Activated naive CD4-positive, alpha-beta T cell treated with anti-CD3 and anti-CD28 coated beads, Interleukin-2, amount 50 U/mL, for 72 hours (primary cell): ENCODE measurements at places on chromosomes 5 and 9. TPM values are rescaled to one million over a fixed set of nuclear protein-coding genes. Genes with fewer than 3 reads are reported as not detected.

GRCh38 chr9:82126256-82126655 lies 137.7 kb downstream of the SPATA31D1 start:
- DNase-seq = no peak

DNA sequence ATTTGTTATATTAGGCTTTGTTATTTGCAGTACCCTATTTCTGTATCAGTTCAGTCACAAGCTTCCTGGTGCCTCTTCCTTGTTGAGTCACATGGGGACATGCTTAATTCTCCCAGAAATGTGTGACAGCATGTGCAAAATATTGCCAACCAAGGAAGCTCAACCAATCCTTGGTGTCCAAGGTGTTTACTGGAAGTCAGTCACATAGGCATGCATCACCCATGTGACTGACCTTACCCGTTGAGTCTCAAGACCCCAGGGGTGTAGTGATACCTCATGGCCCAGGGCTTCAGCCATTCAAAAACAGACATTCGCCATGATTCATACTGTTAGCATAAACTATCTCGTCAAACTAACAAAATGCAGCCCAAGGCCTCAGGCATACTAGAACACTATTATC lies 9.3 kb upstream of the ANKDD1B start:
- no peak for DNase-seq

- DNase-seq = no peak
These were observed 279.9 kb upstream of the COX7C start for GRCh38 chr5:86337667-86338460.

DNA sequence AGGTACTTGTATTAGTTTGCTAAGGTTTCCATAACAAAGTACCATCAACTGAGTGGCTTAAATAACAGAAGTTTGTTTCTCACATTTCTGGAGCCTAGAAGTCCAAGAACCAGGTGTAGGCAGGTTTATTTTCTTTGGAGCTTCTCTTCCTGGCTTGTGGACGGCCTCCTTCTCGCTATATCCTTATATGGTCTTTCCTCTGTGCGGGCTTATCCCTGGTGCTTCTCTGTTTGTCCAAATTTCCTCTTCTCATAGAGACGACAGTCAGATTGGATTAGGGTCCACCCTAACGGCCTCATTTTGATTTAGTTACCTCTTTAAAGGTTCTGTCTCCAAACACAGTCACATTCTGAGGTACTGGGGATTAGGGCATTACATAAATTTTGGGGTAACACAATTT lies 88.3 kb downstream of the RMI1 start:
- DNase-seq = no peak

GRCh38 chr5:54828151-54828550 lies 157.2 kb downstream of the ESM1 start:
- DNase-seq = no peak

- no peak for DNase-seq
These were observed 13.9 kb downstream of the RAI14 start for GRCh38 chr5:34669931-34670516.

DNA sequence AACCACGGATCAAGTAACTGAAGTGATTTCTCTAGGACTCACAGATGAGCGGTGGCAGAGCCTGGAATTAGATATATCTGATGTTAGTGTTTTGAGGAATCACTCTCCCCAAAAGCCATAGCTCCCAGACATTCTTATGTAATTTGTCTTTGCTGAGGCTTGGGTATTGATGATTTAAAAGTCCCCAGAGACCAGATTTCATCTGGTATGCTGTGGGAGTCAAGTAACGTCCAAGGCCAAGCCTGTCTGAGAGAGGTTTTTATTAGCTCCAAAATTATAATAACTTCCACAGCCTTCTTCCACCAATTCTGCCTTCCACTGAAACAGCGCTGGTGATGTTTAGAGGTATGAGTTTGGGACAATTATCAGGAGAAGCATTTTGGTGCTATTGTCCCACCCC lies 21.3 kb upstream of the KCNIP1 start:
- no peak for DNase-seq

GRCh38 chr9:109403116-109403515 lies 82.3 kb upstream of the EPB41L4B start:
- no peak for DNase-seq

DNA sequence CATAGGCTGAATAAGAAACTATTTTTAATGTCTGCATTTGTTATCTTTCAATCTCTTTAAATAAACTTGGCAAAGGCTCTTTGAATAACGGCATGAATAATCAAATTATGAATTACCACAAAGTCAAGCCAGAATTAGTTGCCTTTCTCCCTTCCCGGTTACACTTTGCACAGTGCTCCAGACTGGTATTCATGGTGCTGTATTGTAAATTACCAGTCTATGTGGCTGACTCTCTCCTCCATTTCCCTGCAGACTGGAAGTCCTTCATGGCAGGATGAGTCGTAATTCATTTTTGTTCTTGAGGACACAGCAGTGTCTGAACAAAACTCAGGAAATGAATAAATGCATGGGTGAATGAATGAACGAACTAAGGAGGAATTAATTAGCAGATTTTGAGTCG lies 142.9 kb downstream of the GNA14 start:
- DNase-seq = no peak

GRCh38 chr9:86697213-86697612 lies 250.1 kb downstream of the GAS1 start:
- DNase-seq = no peak

DNA sequence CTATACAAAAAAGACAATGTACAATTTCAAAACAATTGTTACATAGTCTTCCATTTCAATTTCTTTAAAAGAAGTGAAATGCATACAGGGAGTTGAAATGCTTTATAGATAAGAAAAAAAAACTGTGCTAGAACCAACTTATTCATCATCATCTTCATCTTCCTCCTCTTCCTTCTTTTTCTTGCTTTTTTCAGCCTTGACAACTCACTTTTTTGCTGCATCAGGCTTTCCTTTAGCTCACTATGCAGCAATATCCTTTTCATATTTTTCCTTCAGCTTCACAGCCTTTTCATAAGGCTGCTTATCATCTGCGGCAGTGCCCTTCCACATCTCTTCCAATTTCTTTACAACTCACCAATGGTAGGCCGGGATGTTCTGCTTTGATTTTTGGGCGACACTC lies 4.4 kb downstream of the LHFPL2 start:
- no peak for DNase-seq

GRCh38 chr9:136083558-136084062 lies 11.5 kb downstream of the NACC2 start:
- no peak for DNase-seq

- DNase-seq = no peak
These were observed 96.0 kb downstream of the GPR21 start for GRCh38 chr9:123129423-123129822.

DNA sequence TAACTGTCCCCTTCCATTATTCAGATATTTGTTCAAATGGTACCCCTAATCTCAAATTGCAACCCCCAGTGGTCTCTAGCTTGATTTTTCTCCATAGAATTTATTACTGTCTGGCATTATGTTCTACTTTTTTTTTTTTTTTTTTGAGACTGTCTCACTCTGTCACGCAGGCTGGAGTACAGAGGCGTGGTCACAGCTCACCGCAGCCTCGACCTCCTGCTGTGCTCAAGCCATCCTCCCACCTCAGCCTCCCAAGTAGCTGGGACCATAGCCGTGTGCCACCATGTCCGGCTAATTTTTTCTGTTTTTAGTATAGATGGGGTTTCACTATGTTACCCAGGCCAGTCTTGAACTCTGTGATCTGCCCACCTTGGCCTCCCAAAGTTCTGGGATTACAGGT lies 2.0 kb upstream of the REEP5 start:
- DNase-seq = no peak

DNA sequence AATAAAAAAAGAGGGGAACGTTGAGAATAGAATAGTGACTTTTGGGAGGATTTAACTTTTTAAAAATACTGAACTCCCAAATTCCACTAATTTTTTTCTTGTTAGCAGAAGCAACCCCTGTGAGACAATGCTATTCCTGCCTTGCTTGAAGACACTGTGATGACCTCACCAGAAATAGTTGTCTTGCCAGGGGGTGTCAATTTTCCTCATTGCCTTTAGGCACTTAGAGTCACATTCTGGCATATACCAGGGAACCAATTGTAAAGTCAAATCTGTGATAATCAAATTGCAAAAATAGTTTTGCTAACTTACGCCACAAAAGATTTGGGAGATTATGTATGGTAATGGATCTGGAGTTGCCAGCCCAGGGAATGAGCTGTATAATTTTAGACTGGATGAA lies 42.8 kb upstream of the RPS23 start:
- no peak for DNase-seq

GRCh38 chr5:156971848-156972525 lies 9.0 kb upstream of the TIMD4 start:
- DNase-seq = no peak

GRCh38 chr5:16980983-16981382 lies 44.9 kb upstream of the MYO10 start:
- no peak for DNase-seq

GRCh38 chr5:91957666-91958065 lies 574.5 kb upstream of the ARRDC3 start:
- DNase-seq = no peak

DNA sequence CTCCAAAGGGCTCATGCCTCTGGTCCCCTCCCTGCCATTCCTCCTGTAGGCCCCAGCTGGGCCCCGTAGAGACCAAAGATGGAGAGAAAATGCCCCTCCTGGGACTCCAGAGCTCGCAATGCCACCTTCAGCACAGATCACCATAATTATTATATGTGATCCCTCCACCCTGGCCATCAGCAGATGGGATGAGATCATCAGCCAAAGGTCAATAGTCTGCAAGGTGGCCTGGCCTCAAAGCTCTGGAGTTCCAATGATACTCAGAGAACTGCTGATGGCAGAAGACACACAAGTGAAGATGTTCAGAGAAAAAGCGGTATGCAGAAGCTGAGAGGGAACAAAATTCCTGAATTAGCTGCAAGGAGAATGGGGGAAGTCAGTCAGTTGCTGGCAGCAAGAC lies 5.0 kb downstream of the RPP25L start:
- DNase-seq = no peak

DNA sequence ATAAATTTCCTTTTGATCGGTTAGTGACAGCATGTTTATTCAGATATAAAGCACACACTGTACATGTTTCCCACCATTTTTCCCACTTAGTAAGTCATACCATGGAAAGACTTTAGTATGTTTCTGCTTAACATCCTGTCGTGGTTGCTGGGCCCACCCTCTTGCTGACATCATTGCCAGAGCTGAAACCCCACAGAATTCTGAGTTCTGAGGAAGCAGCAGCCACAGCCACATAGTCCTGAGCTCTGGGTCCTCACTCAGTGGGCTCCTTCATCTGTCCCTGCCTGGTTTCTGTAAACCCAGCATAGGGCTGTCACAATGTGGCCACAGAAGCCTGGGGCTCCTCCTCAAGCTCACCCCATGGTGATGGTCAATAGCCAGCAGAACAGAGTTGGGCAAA lies 441.5 kb downstream of the ENC1 start:
- no peak for DNase-seq

GRCh38 chr9:86598411-86599239 lies 244.4 kb upstream of the TUT7 start:
- no peak for DNase-seq

GRCh38 chr9:526904-527591 lies 312.4 kb downstream of the DOCK8 start:
- DNase-seq = no peak

GRCh38 chr5:140400730-140401361 lies 787 bp upstream of the ANKHD1 start:
- peak; percentile 93 for DNase-seq

DNA sequence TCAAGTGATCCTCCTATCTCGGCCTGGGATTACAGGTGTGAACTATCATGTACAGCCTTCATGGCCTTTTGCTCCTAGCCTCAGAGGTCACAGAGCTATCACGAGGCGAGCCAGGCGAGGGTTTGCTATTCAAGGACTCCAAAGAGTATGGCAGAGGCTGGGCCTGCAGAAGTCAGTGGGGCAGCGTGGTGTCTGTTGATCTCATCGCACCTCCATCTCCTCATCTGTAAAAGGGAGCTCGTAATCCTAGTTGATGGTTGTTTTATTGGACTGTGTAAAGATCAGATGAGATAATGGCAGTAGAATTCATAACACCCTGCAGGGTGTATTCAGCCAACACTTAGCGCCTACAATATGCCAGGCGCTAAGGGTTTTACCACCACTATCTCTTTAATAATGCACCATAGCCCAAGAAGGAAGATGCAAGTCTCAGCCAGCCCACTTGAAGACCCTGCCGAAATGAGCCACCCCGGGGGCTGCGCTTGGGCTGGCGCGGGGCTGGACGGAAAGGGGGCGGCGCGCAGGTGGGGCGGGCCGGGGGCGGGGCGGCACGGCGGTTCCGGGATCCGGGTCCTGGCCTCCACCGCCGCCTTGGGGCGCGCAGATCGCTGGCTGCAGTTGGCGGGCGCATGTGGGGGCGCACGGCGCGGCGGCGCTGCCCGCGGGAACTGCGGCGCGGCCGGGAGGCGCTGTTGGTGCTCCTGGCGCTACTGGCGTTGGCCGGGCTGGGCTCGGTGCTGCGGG lies at the start of gene GALNT12:
Gene GALNT12, plus strand, starts transcription at position 601 of the 744 bp plus-strand sequence. Its CDS starts 29 bp downstream, at position 630.
- DNase-seq = peak; percentile 53

- no peak for DNase-seq
These were observed 65.6 kb upstream of the TRIO start for GRCh38 chr5:14077501-14077900.

- no peak for DNase-seq
These were observed 5.5 kb downstream of the FANCC start for GRCh38 chr9:95311961-95312360.

- no peak for DNase-seq
These were observed 122.6 kb downstream of the ISOC1 start for GRCh38 chr5:129217179-129217578.

GRCh38 chr5:175116466-175117048 lies 327.4 kb downstream of the DRD1 start:
- DNase-seq = no peak

- DNase-seq = no peak
These were observed 40.2 kb downstream of the RXRA start for GRCh38 chr9:134366223-134367031.

DNA sequence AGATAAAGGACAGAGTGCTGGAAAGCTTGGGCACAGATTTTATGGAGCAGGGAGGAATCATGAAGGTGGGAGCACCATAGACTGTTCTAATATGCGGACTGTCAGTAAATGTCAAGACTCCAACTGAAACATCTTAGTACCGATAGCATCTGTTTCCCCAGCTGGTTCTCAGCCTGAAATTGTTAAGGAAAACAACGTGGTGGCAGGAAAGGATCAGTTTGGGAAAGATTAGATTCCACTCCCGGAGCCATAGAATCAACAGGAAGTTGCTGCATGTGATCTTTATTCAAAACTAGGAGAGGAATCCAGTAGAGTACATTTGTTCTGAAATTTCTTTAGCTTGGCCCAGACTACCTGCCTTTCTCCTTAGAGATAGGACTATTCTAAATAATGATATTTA lies 559.1 kb downstream of the CSNK1G3 start:
- DNase-seq = no peak

IL7R gene
- 314 TPM for total RNA-seq

YIPF5 gene
- 47.8 TPM for total RNA-seq

KCNN2 gene
- total RNA-seq = not detected

FOXD4L5 gene
- total RNA-seq = 0.16 TPM

C9orf72 gene
- 13.9 TPM for total RNA-seq

S1PR3 gene
- total RNA-seq = 0.14 TPM

FOXE1 gene
- 0.07 TPM for total RNA-seq

PITX1 gene
- not detected for total RNA-seq

RASEF gene
- not detected for total RNA-seq

GABRA1 gene
- not detected for total RNA-seq

GAS1 gene
- not detected for total RNA-seq

PCDHA9 gene
- not detected for total RNA-seq

PROB1 gene
- 4.3 TPM for total RNA-seq

GNA14 gene
- total RNA-seq = 0.25 TPM

ZBTB43 gene
- 19.5 TPM for total RNA-seq

PCDHA12 gene
- not detected for total RNA-seq

FGFR4 gene
- 2.3 TPM for total RNA-seq

SNCAIP gene
- total RNA-seq = not detected

PIP5K1B gene
- total RNA-seq = 2.1 TPM
